ENCODE measurements at places on chromosomes 12 and 14.

- no peak for DNase-seq
Observed at GRCh38 chr12:9334964-9335363, 126.8 kb upstream of the PZP start.

DNA sequence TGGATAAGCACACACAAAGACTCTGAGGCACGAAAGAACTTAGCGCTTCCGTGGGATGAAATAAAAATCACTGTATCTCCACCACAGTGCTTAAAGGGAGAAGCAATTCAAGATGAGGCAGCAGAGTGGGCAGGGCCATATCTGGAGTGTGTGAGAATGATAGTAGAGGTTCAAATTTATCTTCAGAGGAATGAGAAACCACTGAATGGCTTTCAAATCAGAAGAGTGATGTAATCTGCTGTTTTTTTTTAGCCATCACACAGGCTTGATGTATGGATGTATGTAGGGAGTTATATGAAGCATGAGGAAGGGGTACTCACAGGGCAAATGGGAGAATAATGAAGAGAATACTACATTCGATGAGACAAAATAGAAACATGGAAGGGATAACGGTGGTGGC is 24.1 kb downstream of the MDGA2 start:
- no peak for DNase-seq

GRCh38 chr14:93927800-93928145 is 629 bp downstream of the FAM181A start:
- no peak for DNase-seq

DNA sequence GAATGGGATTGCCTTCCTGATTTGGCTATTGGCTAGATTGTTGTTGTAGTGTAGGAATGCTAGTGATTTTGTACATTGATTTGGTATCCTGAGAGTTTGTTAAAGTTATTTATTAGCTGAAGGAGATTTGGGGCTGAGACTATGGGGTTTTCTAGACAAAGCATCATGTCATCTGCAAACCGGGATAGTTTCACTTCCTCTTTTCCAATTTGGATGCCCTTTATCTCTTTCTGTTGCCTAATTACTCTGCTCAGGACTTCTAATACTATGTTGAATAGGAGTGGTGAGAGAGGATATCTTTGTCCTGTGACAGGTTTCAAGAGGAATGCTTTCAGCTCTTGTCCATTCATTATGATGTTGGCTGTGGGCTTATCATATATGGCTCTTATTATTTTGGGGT is 265.7 kb upstream of the MGAT4C start:
- DNase-seq, result no peak

- no peak for DNase-seq
Observed at GRCh38 chr12:29492891-29493290, 4.6 kb downstream of the OVCH1 start.

- DNase-seq, result no peak
Observed at GRCh38 chr14:68740788-68741476, 51.9 kb downstream of the ZFP36L1 start.

DNA sequence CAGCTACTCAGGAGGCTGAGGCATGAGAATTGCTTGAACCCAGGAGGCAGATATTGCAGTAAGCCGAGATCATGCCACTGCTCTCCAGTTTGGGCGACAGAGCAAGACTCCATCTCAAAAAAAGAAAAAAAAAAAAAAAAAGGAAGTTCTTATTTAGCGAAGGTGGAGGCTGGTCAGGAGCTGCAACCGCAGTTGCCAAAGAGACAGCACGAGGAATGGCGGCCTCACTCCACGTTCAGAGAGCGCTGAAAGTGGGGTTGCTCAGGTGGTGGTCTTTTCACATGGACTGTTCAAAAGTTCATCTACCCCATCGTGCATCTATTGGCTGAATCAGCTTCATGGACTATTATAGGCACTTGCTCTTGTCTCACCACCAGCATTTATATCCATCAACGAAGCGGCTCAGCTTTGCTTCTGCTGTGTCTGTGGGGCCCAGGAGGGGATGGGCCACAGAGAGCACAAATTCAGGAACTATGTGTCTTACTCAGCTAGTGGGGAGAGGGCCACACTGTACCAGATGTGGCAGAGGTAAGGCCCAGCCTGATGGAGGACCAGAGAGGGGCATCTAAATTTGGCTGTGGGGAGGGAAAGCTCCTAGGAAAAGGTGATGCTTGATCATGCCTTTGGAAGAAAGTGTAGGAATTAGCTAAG is 27.3 kb downstream of the SLC25A47 start:
- no peak for DNase-seq

DNA sequence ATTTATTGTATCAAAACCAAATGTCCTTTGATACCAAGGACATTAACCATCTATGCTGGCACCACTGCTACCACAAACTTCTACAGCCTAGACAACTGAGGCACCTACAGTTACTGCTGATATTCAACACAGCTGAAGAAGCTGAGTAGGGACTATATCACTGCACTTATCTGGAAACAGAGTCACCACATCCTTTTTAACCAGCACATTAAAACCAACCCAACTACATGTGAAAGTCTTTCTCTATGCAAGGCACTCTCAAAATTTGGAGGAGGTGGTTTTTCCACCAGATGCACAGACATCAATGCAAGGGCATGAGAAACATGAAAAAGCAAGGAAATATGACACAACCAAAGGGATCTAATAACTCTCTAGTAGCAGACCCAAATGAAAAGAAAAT is 7.7 kb upstream of the SFSWAP start:
- DNase-seq, result no peak

DNA sequence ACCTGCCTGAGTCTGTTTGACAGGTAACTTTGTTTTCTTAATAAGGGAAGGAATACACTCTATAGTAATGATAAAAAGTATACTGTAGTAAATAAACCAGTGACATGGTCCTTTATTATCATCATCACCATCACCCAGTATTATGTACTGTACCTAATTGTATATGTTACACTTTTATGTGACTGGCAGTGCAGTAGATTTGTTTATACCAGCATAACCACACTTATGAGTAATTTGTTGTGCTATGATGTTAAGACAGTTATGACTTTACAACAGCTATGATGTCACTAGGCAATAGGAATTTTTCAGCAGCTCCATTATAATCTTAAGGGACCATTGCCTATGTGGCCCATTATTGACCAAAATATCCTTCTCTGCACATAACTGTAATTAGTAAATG is 155.0 kb downstream of the NUBPL start:
- DNase-seq, result no peak

DNA sequence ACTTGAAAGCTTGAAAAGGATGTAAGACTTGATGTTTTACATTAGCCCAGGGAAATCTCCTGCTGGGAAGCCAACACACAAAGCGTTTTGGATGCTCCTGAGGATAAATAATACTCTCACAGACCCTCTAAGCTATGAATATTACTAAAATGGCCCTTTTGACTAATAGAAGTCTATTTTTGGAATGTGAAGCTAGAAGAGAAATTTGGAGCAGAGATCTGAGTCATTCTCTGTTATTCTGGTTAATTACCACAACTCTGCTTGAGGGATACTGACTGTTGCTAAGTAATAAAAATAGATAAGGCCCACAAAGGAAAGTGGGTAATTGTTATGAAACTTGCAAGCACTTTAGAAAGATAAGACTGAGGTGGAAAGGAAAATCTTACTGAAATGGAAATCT is 346.2 kb upstream of the STXBP6 start:
- no peak for DNase-seq

DNA sequence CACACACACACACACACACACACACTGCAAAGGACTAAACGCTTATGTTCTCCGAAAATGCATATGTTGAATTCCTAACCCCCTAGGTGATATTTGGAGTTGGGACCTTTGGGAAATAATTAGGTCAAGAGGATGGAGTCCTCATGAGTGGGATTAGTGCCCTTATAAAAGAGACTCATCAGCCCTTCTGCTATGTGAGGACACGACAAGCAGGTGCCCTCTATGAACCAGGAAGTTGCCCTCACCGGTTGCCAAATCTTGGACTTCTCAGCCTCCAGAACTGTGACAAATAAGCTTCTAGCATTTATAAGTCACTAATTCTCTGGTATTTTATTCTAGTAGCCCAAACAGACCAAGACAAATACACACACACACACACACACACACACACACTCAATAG is 20.7 kb upstream of the TCP11L2 start:
- no peak for DNase-seq

GRCh38 chr14:92473969-92474535 is 39.5 kb upstream of the RIN3 start:
- no peak for DNase-seq

- DNase-seq, result no peak
Observed at GRCh38 chr12:112463478-112463877, 44.7 kb downstream of the PTPN11 start.

- DNase-seq, result peak; percentile 76
Observed at GRCh38 chr12:12890543-12891079, 751 bp upstream of the GPRC5A start.

DNA sequence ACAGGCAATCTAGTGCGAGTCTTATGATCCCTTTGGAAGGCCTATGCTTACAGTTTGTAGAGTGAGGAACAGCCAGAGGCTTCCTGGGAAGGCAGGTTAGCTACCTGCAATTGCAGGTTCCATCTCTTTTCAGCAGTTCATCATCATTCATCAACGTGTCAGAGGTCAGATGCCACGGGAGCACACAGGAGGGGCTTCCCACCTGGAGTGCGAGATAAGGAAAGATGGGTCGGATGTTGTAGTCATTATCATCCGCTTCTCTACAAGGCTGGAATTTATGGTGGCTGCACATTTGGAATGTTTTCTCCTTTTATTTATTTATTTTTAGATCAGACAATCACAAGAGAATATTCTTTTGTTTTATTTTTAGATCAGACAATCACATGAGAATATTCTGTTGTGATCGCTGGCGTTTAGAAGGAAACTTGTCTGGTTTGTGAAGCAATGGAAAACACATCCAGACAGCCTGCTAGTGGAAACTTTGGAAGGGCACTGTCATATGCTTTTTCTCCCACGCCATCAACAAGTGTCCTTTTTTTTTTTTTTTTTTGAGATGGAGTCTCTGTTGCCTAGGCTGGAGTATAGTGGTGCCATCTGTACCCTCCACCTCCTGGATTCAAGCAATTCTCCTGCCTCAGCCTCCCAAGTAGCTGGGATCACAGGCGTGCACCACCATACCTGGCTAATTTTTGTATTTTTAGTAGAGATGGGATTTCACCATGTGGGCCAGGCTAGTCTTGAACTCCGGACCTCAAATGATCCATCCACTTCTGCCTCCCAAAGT is 1.9 kb upstream of the BICD1 start:
- DNase-seq, result no peak

DNA sequence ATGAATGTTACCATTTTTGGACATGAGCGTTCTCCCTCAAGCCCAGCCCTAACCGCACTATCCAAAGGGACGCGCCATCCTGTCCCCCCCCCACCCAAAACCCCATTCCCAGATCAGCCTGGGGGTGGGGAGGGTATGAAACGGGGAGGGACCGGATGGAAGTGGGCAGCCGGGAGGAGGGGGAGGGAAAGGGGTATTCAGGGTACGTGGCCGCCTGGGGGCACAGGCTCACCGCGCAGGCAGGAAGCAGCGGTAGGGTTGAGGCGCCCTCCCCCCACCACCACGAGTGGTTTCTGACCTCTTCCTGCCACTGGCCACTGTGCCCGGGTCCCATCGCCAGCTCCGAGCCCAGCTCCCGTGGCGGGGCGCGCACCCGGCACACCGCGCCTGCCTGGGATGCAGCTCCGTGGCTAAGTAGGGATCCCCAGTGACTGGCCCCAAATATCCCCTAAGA is 1.4 kb downstream of the ACTN1 start:
- no peak for DNase-seq

GRCh38 chr12:54053751-54054741 is at the start of gene HOXC4:
Gene HOXC4, plus strand, starts transcription at chr12:54053835. Its CDS starts 88 bp downstream, at chr12:54053923.
- DNase-seq, result no peak

- no peak for DNase-seq
Observed at GRCh38 chr14:83757916-83758315, 1772.0 kb upstream of the FLRT2 start.

- DNase-seq, result no peak
Observed at GRCh38 chr12:3224530-3224903, 147.3 kb downstream of the TSPAN9 start.

- DNase-seq, result no peak
Observed at GRCh38 chr12:6830286-6830890, 2.2 kb downstream of the P3H3 start.

DNA sequence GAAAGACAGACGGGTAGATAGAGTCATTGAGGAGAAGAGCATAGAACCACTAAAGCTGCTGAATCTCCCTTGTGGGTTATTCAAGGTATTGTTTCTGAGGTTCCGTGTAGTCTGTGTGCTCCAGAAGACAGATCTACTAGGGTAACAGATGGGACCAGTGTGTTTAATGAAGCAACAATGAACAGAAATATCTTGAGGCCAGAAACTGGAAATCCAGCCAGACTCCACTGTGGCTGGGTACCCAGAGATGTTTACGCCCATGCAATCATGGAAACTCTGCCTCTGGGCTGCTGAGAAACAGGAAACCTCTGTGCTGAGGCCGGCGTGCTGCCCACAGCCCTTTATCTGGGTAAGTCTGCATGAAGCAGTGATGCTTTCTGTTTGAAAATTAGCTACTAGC is 8.3 kb downstream of the PROX2 start:
- DNase-seq, result no peak

DNA sequence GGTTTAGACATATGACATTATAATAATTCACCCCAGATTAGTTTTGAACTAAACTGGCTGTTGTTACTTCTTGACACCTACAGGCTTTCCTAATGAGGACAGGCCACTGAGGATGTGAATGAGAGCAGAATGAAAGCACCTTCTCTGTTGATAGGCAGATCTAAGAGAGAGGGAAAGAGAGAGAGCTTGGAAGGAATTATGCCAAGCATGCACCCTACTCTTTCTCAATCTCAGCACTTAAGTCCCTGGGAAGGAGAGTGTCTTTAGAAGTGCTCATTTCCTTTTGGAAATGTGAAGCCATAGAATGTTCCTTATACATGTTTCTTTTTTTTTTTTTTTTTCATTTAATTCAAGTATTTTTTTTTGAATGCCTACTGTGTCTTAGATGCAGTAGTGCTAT is 49.0 kb downstream of the TBC1D15 start:
- no peak for DNase-seq

- no peak for DNase-seq
Observed at GRCh38 chr12:56028511-56029165, 7.8 kb downstream of the IKZF4 start.

DNA sequence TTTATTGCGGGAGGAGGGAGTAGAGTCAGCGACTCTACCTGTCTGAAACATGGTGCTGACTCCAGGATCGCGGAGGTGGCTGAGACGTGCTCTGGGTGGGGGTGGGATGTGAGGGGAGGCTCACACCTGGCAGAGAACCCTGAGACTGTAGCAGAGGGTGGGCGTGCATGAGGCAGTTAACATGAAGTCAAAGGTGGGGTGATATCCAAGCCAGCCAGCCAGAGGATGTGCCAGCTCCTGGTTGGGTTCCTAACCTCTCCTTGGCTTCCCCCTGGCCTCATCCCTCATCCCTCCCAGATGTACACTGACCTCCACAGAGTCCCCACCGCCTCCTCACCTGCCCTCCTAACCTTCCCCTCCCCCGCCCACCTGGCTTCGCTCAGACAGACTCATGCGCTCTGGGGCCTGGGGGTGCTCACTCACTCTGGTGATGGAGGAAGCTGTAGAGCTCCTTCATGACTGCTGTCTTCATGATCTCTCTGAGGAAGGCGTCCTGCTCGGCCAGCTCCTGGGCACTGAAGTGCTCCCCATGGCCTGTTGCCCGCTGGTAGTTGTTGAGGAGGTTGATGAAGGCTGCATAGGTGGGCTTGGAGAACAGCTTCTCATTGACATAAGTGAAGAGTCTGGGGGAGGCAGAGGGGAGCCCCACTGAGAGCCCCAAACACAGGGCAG is 9.3 kb downstream of the ENDOU start:
- no peak for DNase-seq
